ENCODE measurements at places on chromosomes 7 and 10.

DNA sequence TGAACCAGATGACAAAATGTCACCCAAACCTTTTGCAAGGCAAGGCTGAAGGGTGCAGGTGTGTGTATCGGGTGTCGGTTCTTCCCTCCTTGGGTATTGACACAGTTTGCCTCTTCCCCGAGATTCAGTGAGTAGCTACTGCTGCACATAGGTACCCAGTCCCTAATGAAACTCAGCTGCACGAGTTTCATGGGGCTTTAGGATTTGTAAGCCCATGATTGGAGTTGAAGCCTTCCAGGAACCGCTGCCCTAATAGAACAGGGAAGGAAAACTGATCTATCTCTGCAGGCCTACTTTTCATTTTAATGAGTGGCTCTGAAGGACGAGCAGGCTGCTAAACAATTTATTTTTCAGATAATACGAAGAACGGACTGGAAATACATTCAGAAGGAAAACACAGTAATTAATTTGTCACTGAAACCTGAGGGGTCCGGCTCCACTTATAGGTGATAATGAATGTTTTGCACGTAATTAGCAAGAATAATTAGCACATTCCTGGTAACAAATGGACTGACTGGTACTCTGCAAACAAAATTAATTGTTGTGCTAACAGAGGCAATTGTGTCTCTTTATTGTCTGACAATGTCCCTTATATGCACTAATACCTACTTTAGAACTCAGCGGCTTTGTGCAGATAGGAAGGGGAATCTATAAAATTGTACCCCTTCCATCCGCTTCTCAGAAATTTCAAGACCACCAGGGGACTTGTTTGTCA, 49.6 kb upstream of the FZD8 start:
- DNase-seq = no peak

GRCh38 chr10:1567742-1568495, 169.4 kb downstream of the ADARB2 start:
- DNase-seq = no peak

GRCh38 chr7:103446049-103446520, at the start of gene SLC26A5:
SLC26A5 (minus strand) TSS chr7:103446207; CDS start chr7:103421514, 24,693 bp downstream.
- peak; percentile 51 for DNase-seq

DNA sequence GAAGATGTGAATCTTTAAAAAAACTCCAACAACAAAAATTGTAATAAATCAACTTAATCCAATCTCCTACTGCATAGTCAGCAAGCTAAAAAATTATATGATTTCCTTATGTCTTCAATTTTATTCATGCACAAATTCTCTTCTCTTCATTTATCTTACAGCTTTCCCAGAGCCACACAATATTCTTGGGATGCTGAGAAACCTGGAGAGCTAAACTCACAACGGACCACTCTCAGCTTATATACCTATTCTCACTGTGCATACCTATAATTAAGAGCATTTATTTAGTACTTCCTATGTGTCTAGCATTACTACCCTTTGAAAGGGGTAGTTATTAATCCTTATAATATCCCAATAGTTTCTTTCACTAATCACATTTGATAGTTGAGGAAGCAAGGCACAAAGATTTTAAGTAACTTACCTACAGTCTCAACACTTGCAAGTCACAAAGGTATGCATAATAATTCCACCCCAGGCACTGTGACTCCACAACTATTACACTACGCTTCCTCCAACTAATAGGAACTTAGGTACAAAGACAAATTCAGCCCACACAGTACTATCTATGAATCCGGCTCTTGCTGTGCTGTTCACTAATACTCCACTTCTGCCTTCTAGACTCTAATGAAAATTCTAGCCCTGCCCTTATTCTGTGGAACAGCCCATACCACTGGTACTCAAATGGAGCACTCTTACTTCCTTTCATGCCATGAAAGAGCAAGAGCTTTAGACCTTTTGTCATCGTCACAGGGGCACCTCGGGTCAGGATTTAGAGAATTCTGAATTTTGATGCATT, 5.1 kb downstream of the CCDC71L start:
- DNase-seq = no peak

- DNase-seq = no peak
Measured at GRCh38 chr10:98268694-98269431, 869 bp upstream of the LOXL4 start.

GRCh38 chr7:30176463-30177109, 41.8 kb downstream of the MTURN start:
- no peak for DNase-seq

DNA sequence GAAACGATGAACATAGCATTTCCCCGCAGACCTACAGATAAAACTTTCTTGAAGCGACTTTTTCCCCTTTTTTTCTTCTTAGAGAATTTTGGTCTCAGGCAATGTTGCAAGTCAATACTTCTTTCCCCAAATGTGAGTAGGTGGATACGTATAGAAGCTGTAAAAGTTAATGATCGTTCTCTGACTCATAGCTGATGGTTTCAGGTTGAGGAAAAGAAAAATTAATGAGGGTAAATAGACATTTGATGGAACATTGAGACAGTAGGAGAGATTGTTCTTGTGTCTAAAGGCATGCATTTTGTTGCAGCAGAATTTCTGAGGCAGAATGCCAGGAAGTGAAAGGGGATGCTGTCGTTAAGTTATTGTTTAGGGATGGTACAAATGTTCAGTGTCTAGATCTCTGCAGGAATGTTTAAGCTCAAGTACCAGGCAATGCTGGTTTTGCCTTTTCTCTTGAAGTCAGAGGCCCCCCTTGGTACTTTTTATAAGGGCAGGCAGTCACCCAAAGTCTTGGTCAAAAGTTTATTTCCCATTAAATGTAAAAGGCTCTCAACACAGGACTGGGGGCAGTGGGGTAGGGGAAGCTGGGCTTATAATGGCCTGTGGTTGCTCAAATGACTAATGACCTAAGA, 9.3 kb downstream of the TCF7L2 start:
- DNase-seq = no peak

GRCh38 chr10:80646366-80646765, 108.7 kb downstream of the SH2D4B start:
- no peak for DNase-seq

- DNase-seq = no peak
Measured at GRCh38 chr7:137276189-137276588, 67.3 kb downstream of the PTN start.

- no peak for DNase-seq
Measured at GRCh38 chr7:7408001-7408770, 127.5 kb downstream of the COL28A1 start.

- no peak for DNase-seq
Measured at GRCh38 chr7:121931149-121931902, 58.4 kb downstream of the PTPRZ1 start.

DNA sequence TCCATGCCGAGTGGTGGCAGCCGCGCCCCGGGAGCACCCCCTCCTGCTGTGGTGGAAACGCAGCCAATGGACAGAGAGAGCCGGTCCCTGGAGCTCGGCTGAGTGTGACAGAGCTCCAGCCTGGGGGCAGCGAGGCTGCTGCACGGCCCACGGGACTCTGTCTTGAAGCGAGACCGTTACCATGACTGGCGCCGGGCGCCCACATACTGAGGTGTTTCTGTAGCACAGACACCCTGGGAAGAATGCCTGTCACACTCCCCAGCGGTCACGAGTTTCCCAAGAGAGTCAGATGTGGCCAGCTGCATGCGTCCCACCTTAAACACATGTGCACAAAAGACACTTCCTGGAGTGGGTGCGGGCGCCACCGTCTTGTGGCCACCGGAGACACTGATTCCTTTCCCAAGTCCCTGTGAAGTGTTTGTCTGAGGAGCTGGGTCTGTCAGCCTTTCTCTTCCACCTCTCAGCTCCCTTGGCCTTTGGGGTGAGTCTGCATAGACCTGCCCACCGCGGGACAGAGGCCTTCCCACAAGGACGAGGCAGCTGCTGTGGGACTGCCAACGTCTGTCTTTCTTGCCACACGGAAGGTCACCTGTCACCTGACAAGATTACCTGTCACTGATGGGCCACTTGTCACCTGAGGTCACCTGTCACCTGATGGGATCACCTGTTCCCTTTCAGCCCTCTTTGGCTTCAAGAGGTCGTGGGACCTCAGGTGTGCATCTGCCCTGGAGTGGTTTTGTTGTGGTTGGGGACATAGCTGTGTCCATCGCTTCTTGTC, 94.6 kb downstream of the DNAJB6 start:
- no peak for DNase-seq

- no peak for DNase-seq
Measured at GRCh38 chr7:19558527-19558926, 150.3 kb downstream of the POLR1F start.

DNA sequence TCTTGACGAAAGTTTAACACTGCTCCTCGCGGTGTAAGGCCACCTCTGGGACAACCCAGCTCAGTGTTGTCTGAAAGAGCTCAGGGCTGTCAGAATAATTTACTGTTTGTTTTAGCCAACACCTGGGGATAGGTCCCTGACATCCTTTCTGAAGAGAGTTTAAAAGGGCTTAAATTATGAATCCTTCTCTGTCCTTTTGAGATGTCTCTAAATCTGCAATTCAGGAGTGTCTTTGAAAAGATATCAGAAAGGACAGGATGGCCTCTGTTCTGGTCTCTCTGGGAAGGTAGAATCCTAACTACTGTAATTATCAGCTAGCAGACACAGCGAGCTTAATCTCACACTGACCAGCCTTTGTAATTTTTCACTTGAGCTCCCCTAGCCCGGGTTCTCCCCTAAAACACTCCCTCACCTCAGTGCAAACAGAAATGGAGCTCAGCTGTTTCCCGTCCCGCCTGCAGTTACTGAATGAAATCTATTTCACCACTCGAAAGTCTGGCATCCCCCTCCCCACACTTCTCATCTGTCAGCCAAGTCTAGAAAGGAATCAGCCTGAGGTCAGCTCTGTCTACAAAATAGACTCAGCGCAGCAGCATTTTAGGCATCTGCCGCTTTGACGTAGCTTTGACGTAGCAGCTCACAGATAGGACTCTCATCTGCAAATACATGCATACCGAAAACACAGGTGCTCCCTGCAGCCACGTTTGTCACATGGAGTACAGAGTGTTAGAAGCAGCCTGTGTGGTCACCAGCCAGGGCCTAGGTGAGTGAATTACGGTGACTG, 4.8 kb downstream of the DYNC2I1 start:
- DNase-seq = no peak

DNA sequence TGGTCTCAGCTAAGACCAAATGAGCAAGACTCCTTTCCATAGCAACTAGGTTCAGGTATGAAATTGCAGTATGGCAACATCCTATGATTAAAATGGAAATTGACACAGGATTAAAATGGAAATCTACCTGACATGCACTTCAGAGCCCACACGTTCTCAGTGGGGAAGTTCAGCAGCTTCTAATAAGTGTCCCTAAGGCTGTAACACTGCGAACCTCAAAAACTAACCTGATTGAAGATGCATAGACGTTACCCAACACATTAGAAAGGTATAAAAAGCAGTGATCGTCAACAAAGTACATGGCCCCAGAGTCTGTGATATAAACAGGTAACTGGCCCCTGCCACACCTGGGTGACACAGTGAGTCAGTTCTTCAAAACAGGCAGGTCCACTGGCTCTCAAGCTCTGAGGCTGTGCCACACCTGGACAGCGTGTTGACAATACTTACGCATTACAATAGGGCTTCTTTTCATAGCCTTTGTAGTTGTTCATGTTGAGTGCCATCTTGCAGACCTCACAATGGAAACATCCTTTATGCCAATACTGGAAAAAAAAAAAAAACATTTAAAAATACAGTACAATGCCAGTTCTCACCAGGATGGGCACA, 274.9 kb upstream of the NEBL start:
- peak; percentile 4 for DNase-seq

- no peak for DNase-seq
Measured at GRCh38 chr10:72779874-72780273, 87.9 kb downstream of the MCU start.

- DNase-seq = no peak
Measured at GRCh38 chr7:44305564-44306507, 19.6 kb downstream of the CAMK2B start.

DNA sequence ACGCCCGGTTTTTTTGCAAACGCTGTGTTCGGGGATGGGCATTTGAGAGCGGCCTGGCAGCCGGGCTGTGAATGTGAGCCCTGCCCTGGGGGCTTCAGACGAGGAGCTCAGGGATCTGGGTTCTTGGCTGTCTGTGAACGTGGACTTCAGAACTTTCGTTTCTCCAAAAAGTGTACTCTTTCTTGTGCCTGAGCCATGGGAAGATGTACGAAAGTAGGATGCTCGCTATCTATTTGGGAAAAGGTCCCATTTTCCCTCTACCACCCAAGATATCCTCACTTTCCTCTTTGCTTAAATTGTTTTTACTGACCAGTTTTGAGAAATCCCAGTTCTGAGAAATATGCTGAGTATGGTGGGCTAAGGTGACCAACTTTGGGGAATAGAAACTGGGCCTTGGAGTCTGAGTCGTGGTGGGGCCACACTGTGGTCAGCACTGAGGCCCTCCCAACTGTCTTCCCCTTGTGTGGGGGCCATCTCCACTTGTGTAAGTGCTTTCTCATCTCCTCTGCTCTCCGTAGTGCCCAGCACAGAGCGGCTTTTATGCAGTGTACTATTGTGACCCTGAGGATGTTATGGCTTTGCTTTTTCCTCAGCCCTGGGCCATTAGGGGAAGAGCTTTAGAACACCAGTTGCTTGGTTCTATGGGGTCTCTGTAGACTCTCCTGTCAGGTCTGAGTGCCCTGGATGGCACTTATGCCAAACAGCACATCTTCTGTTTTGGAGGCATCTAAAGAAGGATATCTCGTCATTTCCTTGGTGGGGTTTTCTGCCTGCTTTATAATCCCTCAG, 918 bp downstream of the DBNL start:
- no peak for DNase-seq

GRCh38 chr7:128112018-128112780, 81.0 kb upstream of the LRRC4 start:
- DNase-seq = no peak

DNA sequence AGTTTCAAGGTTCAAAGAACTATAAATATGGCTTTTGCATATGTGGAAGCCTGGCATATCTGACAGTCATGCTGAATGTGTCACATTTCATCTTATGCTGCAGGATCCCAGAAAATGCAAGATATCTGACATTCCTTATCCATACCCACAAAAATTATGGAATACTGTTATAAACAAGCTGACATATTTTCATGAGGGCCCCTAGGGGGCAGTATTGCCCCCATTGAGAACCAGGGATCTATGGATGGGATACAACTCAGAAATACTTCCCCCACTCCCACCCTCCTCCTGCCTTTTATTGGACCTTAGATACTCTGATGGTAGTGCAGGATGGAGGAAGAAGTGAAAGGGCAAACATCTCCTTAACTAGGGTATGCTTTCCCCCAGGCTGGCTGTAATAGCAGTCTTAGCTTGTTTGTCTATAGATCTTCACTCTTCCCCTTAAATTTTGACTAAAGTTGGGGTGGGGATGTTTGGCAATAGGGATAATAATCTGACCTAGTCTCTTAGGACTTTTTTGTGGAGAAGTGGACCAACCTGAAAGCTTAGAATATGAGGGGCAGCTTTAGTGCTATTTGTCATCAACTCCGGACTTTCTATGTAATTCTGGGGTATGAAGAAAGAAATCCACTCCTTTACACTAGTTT, 3.5 kb upstream of the GNGT1 start:
- DNase-seq = peak; percentile 10

All from NCI-H1930 (cell line).